Amniotic epithelial cell (primary cell): ENCODE measurements at places on chromosomes 2 and 18.
A peak's percentile ranks its signal among the peaks of the same experiment; 100 is the strongest.

DNA sequence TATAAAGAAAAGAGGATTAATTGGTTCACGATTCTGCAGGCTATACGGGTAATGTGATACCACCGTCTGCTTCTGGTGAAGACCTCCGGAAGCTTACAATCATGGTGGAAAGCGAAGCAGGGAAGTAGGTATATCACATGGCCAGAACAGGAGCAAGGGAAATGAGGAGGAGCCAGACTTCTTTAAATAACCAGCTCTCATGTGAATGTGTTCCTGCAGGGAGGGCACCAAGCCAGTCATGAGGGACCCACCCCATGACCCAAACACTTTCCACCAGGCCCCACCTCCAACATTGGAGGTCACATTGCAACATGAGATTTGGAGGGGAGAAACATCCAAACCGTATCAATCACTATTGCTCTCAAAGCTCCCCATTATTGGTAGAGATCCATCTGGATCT, 61.8 kb downstream of the EFEMP1 start:
- peak; percentile 28 for DNase-seq

DNA sequence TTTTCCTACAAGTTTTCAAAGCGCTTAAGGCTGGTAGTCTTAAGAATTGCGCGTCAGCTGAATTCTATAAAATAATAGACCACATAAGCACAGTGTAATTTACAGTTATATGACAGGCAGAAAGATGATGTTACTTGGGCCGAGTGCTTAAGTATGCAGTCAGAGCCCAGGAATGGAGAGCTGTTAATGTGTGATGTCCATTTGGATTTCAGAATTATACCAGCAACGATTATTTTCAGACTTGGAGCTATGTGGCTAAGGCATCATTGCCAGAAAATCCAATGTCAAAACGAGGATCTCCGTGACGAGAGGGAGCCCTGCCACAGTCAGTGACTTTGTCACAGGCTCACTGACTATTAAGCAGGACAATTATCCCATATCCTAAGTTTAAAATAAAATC, 3.4 kb downstream of the KLF7 start:
- DNase-seq: peak; percentile 50

DNA sequence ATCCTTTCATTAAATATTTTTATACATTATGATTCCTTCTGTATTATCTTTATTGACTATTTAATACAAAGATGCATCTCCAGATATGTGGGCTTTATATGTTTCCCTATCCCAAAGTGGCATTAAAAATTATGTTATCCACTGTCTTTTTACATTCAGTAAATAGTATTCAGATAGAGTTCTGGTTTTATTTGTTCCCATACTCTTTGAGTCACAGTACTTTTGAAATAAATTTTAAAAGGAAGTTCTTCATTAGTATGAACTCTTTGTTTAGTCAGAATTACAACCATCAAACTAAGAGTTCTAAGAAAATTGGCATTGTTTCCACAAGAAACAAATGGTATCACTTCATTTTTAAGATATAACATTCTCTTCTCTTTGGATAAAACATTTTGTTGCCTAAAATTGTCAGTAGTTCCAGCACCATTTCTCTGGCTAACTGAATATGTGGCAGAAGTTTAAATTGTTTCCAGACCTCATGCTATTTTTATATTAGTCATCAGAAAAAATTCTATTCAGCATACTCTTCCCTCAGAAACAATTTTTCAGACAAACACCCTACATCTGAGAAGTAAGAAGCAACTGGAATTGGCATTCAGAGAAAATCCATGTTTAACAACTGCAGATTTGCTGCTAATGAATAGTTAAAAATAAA, 88.5 kb upstream of the COL5A2 start:
- DNase-seq: peak; percentile 61

DNA sequence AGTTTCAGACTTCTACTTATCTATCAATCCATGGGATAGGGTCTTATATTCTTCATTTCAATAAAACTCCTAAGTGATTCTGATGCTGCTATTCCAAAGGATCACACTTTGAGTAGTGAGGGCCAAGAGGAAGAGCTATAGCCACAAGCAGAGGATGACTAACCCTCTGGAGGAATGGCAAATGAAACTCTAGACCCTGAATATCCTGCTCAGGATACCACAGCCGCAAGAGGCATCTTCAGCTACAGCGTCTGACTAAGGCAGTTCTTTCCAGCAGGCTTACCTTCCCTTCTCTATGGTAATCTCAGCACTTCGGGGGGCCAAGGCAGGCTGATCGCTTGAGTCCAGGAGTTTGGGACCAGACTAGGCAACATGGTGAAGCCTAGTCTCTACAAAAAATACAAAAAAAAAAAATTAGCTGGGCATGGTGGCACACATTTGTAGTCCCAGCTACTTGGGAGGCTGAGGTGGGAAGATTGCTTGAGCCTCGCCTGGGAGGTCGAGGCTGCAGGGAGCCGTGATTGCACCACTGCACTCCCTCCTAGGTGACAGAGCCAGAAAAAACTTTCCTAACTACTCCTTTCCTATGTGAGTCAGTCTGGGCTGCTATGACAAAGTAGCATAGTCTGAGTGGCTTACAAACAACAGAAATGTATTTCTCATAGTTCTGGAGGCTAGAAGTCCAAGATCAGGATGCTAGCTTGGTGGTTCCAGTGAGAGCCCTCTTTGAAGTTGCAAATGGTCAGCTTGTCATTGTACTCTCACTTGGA, 371.9 kb downstream of the IRS1 start:
- DNase-seq: peak; percentile 93

GRCh38 chr18:25243257-25243656, 108.7 kb downstream of the ZNF521 start:
- DNase-seq: no peak

DNA sequence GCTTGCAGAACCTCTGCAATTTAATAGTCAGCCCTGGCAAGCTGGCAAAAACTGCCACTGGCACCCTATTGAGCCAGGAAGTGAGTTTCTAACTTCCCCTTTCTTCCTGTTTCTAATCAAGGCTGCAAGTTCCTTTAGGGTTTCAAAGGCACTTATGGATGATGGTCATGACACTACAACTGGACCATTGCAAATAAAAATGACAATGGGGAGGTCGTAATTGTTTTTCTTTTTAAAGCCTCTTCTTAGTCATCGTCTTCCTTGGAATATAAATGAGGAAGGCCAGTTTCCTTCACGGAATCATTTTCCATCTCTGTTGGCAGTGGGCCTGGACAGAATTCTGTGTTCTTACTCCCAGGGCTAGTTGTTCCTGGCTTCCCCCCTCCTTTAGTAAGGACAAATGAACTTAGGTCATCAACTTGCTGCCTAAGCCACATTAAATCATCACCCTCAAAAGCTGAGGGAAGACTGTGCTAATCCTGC, 35.8 kb downstream of the SH3RF3 start:
- DNase-seq: peak; percentile 85

DNA sequence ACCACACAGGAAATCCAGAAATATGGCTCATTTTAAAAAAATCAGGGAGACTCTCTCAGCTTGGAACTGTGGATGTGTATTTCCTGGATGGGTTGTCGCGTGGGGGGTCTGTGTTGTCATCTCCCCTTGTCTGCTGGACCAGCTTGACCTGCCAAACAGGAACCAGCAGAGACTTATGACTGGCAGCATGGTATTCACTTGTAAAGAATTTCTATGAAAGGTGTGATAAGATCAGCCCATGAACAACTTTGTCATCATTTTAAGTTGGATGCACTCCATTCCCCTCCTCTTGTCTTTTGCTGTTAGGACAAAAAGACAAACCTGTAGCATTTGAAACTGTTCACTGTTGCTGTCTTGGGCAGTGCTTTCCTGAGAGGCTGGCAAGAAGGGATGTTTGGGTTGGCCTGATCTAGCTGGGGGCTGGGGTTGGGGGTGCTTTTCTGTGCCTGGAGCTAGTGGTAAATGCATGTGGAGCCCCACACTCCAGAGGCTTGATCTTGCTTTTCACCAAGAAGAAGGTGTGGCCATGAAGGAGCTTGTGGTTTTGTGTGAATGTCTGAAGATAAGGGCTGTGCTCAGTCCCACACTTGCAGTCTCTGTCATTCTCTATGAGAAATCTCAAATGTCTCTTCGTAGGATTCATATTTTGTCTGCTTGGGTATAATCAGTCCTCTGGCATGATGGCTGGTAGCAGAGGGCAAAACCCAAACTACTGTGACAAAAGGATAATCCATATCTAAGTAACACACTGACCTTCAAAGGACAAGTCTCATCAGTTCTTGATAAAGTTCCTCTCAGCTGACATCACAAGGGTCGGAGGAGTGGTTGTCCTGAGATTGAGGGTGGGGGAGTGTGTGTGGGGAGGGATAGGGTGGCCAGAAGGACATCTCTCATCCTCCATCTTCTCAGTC, 39.0 kb downstream of the RALB start:
- DNase-seq: peak; percentile 47

GRCh38 chr2:222606306-222606705, 49.6 kb downstream of the FARSB start:
- no peak for DNase-seq

DNA sequence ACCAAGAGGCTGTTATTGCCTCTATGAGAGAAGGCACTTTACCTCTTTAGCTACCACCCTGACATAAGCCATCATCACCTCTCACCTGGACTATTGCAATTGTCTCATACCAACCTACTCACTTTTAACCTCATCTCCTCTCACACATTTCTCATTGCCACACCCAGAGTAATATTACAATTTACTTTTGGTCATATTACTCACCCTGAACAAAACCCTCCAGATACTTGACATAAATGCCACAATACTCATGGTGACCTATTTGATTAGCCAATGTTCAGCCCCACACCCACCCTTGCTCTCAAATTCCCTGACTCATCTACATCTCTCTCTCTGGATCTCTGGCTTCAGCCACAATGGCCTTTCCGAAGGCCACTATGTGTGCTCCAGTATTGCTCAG, 90.9 kb upstream of the CDH7 start:
- DNase-seq: peak; percentile 0

DNA sequence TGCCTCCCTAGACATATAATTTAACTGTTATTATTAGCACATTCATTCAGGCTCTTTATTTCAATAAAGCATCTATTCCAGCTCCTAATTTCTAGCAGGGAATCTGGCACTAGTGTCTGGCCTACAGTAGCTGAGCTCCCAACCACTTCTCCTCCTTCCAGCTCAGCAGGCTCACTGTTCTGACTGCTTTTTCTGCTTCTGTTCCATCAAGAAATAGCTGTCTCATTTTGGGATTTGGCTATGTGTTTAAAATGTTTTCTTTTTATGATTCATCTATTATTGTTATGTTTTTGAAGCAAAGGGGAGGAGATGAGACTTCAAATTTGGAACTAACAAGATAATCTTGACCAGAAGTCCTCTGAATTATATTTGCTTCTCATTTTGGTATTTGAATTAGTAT, 172.7 kb upstream of the SMAD7 start:
- no peak for DNase-seq

DNA sequence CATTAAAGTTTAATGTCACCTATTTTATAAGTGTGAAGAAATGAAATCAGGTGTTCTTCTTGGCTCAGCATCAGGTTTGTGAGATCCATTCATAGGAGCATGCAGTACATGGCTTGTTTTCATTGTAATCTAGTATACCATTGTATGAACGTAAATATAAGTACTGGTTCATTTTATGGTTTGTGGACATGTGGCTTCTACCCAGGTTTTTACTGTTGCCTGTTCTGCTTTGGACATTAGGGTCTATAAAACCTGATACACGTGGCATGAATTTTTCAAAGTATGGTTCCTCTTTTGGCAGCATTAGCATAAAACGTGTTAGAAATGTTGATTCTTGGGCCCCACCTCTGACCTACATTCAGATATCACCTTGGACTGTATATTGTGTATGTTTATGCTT, 175.5 kb downstream of the PRPF40A start:
- DNase-seq: no peak

GRCh38 chr18:7485616-7486015, 81.5 kb upstream of the PTPRM start:
- DNase-seq: no peak

GRCh38 chr2:26268213-26268612, 23.5 kb downstream of the HADHB start:
- peak; percentile 81 for DNase-seq

DNA sequence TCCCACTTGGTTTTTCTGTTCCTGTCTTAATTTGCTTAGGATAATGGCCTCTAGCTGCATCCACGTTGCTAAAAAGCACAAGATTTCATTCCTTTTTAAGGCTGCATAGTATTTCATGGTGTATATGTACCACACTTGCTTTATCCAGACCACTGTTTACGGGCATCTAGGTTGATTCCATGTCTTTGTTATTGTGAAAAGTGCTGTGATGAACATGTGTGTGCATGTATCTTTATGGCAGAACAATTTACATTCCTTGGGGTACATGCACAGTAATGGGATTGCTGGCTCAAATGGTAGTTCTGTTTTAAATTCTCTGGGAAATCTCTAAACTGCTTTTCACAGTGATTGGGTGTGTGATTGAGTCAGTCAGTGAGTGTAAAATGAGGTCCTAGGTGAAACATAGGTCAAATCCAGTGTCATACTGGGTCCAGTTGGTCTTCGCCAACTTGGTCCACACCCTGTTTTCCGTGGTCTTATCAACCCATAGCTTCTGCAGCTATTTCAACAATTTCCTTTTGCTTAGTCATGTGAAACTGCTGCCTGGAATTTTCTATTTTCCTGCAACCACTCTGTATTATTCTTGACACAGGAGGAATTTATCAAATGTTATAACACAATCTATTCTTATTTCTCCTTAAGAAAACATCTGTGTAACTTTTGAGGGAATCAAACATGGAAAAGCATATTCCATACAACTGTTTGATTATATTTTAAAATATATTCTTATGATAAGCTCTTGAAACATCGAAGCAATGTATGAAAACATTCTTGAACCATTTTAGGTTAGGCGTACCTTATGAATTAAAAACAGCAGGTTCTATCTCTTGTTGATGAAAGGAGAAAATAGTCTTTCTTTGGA, 82.9 kb downstream of the ADCYAP1 start:
- peak; percentile 85 for DNase-seq

DNA sequence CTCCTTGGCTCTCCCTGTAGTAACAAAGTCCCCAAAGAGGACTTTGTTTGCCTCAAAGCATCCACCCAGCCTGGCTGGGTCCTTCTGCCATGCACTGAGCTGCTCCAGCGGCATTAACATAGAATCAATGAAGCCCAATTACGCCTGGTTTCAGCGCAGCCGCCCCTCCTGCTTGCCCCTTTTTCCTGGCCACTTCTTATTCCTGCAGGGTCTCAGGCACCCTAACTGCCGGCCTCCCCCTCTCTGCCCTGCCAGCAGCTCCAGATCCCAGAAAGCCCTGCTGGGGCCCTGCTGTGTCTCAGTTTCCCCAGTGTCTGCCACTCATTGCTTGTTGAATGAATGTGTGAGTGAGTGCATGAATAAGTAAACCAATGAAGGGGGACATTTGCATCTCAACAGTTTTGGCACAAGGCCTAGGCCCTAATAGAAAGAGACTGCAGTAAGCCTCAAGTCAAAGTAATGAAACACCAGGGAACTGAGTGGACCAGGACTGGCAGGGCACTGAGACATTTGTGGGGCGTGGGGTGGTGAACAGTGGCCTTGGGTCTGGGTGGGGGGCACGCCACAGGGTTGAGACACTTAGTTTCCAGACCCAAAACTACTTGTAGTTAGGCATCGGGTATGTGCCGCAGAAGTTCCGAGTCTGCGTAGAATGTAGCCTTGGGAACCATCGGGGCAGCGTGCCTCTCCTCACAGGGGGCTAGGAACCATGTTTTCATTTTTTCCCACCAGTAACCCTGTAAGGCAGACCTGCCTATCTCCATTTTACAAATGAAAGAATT, 60.6 kb downstream of the SMAD7 start:
- DNase-seq: no peak

- peak; percentile 97 for DNase-seq
These were observed 24.2 kb upstream of the CPO start for GRCh38 chr2:206915121-206915520.
